ENCODE measurements at places on chromosomes 6 and 20. TPM values are rescaled to one million over a fixed set of nuclear protein-coding genes. Genes with fewer than 3 reads are reported as not detected.
A peak's percentile ranks its signal among the peaks of the same experiment; 100 is the strongest.

DNA sequence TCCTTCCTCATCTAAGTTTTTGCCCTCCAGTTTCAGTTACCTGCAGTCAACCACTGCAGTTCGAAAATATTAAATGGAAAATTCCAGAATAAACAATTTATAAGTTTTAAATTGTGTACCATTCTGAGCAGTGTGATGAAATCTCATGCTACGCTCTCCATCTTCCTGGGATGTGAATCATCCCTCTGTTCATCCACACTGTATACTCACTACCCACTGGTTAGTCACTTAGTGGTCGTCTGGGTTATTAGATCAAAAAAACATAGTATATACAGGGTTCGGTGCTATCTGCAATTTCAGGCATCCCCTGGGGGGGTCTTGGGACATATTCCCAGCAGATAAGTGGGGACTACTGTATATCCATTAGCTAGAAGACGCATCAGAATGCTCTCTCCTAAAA, 151.9 kb upstream of the SLC22A16 start:
- peak; percentile 91 for DNase-seq

Gene SMOC2
- not detected for polyA plus RNA-seq

- no peak for DNase-seq
Measured at GRCh38 chr6:136345145-136345544, 55.5 kb upstream of the BCLAF1 start.

DNA sequence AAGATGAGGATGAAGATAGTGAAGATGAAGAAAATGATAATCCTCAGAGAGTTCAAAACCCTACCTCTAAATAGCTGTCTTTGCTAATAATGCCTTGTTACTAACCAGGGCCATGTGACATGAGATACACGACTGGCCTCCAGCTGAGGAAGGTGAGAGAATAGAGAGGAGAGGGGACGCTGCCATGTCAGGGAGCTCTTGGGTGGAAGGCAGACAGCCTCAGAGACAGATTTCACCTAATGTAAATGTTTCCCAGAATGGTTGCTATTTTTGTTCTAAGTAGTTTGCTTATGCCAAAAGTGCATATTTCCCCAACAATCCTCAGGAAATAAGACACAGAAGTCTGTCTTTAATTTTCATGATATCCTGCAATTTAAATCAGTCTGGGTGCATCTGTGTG, 138.4 kb downstream of the ELOVL4 start:
- no peak for DNase-seq

- no peak for DNase-seq
Measured at GRCh38 chr6:165891320-165891719, 228.3 kb upstream of the PDE10A start.

- no peak for DNase-seq
Measured at GRCh38 chr20:37773291-37773826, 79.5 kb downstream of the CTNNBL1 start.

- DNase-seq: peak; percentile 19
Measured at GRCh38 chr6:14440940-14441781, 323.6 kb downstream of the CD83 start.

DNA sequence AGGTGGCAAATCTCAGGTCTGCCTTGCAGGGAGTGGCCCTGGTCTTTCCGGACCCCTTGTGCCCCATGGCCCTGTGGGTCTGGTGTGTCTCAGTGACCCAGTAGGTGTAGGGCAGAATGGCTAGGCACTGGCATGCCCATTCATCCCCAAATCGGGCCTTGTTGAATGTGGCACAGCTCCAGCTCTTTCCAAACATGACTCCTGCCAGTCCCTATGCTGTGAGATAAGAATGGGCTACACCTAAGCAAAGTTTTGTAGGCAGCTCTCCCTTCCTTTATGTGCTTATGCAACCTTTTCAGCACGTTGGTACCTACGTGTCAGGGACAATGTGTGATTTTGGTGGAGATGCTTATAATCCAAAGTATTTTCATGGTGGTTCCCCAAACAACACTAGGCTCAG, 33.9 kb downstream of the FOXO3 start:
- DNase-seq: no peak

DNA sequence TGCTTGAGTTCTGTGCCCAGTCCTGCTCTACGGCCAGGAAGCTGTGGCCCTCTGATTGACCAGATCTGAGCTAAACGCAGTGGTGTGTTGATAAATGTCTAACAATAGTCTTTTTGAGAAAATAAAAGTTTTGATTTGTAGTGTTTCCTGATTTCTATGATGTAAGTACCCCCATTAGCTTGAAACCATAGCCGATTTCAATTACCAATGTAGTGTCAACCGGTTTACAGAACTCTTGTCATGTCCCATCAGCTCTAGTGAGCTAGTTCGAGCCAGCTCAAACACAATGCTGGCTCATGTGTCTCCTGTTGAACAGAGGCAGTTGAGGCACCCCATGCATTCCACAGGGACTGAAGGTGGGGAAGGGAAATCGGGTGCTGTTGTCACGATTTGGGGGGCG, 56.7 kb upstream of the ZMYND8 start:
- no peak for DNase-seq

- DNase-seq: no peak
Measured at GRCh38 chr6:4287811-4288244, 152.5 kb upstream of the ECI2 start.

- peak; percentile 42 for DNase-seq
Measured at GRCh38 chr6:118869350-118869749, 24.6 kb upstream of the ASF1A start.

DNA sequence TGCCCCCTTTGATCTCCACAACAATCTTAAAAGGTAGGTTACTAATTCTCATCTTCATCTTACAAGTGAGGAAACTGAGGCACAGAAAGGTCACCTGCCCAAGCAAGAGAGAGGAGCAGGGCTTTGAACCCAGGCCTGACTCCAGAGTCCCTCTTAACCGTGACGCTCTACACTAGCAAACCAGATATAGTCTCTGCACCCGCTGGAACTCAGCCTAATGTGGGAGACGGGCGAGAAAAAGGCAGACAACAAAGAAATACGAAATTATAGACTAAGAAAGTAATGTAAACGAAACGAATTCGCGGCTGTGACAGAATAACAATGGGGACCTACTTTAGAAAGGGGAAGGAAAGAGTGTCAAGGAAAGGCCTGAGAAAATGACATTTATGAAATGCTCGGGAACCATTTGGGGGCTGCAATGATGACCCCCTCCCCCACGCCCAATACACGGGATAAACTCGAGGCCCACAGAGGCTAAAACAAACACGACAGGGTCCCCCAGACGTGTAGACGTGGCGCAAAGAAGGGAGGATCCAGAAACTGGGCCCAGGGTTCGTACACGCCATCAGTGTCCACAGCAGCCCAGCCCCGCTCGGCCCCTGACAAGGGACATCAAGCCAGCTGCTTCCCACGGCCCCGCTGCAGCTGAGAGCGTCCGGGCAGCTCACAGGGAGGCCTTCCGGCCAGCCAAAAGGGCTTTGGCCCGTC, 637 bp downstream of the TRPC4AP start:
- peak; percentile 16 for DNase-seq

Measured in IMR-90 (cell line).